ENCODE measurements at places on chromosomes 7 and 10. TPM values are rescaled to one million over a fixed set of nuclear protein-coding genes. Genes with fewer than 3 reads are reported as not detected.

DNA sequence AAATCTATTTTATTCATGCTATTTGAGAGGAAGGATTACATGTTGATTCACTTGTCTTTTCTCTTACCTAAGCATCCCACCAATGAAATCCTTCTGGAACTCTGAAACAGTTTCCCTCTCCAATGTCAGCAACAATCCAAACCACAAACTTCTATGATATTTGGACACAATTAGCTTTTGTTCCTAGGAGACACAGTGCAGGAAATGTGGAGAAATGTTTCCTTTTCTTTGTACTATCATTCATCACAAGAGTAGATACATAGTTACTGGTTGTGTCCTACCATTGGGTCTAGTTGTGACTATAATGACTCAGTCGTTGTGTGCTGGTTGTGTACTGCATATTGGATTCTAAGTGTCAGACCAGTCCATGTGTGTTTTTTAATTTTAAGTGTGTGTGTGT is 156.8 kb upstream of the MAGI2 start:
- H3K27ac ChIP-seq: no peak overlapping the region
- no peaks in the 10 kb centered on the region for H3K36me3 ChIP-seq
- H3K4me3 ChIP-seq: no peak overlapping the region

GRCh38 chr10:119670717-119671116 is 19.5 kb downstream of the BAG3 start:
- no peak overlapping the region for H3K27ac ChIP-seq
- H3K4me1 ChIP-seq: peaks cover 35% of the 10 kb centered on the region
- peaks cover 71% of the 10 kb centered on the region for H3K36me3 ChIP-seq
- H3K27me3 ChIP-seq: no peaks in the 10 kb centered on the region
- DNase-seq: no peak

The SMO gene
- not detected for total RNA-seq

GRCh38 chr7:131103997-131104396 is 223.7 kb upstream of the MKLN1 start:
- no peaks in the 10 kb centered on the region for H3K27me3 ChIP-seq
- peak overlapping the region; percentile 64 for H3K4me3 ChIP-seq
- no peak for DNase-seq
- H3K4me1 ChIP-seq: peaks cover 58% of the 10 kb centered on the region
- peaks cover 48% of the 10 kb centered on the region for H3K36me3 ChIP-seq

DNA sequence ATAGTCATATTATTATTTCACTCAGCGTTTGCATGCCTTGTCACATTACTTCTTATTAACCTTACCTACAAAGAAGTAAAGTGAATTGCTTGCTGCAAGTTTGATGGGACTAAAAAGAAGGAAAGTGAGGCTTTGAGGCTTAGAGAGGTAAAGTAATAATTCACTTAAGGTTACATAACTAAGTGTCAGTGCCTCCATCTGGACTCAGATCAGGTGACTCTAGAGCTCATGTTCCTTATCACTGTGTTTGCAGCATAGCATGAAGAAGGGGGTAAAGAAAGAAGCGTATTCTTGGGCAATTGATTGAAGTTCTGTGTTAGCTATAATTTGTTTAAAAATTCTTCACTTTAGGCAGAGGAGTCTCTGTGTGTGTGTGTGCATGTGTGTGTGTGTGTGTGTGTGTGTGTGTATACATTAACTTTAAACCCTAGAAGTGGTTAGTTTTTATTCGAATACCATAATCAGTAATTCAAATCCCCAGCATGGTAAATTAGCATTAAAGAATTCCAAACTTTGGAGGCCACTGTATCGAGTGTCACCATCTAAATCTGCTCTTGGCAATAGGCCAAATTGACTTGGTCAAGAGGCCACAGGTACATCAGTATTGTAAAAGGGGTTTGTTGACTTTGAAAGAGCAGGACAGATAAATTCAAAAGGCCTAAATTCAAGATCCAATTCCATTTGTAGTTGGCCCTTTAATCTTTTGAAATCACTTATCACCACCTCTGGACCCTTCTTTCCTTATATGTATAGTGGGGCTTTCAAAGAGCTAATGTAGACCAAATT is 2.2 kb upstream of the PON3 start:
- no peak overlapping the region for H3K27ac ChIP-seq
- no peak overlapping the region for H3K4me3 ChIP-seq
- peaks cover 12% of the 10 kb centered on the region for H3K4me1 ChIP-seq
- DNase-seq: no peak

The UPK3B gene
- 2.6 TPM for total RNA-seq

- no peak overlapping the region for H3K27ac ChIP-seq
- no peak for DNase-seq
- H3K36me3 ChIP-seq: no peaks in the 10 kb centered on the region
- H3K27me3 ChIP-seq: no peaks in the 10 kb centered on the region
Observed at GRCh38 chr7:106339513-106340246, 54.9 kb upstream of the NAMPT start.

DNA sequence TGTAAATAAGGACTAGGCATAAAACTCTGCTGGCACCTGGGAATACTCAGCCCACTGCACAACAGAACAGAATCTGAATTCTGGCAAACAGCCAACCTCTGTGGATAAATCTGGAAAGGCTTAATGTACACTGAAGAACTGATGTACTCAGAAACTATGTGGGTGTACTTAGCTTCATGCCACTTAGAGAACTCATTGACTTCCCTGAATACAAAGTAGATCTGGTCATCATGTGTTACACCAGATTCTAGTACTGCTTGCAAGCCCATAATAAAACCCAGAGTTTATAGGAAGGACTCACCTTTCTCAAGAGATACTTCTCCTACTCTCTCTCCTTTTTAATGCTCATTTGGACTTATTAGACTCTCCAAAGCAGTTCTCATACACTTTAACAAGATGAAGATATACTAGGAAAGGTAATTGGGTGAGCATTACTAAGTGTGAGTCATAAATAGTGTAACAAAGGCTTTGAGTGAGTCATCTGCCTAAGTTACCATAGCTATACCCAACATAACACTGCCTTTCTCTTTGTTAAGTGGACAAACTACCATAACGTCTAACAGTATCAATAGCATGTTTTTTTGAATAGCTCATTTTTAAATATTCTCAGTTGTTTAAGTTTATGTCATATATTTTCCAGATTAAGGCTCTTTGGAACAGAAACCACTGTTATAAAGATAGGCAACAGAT is 309.1 kb downstream of the MDFIC start:
- no peaks in the 10 kb centered on the region for H3K36me3 ChIP-seq
- peak; percentile 47 for DNase-seq
- peaks cover 17% of the 10 kb centered on the region for H3K4me1 ChIP-seq
- H3K4me3 ChIP-seq: no peak overlapping the region
- H3K27me3 ChIP-seq: no peaks in the 10 kb centered on the region

GRCh38 chr7:154640266-154640865 is 362.6 kb downstream of the PAXIP1 start:
- H3K27me3 ChIP-seq: no peaks in the 10 kb centered on the region
- no peaks in the 10 kb centered on the region for H3K4me1 ChIP-seq
- no peaks in the 10 kb centered on the region for H3K36me3 ChIP-seq

- H3K36me3 ChIP-seq: no peaks in the 10 kb centered on the region
- DNase-seq: no peak
- no peaks in the 10 kb centered on the region for H3K27me3 ChIP-seq
- H3K27ac ChIP-seq: no peak overlapping the region
- no peaks in the 10 kb centered on the region for H3K4me1 ChIP-seq
- H3K4me3 ChIP-seq: no peak overlapping the region
Observed at GRCh38 chr10:12690525-12691126, 310.9 kb downstream of the CCDC3 start.

The CRYGN gene
- total RNA-seq: not detected

GRCh38 chr7:151629713-151630272 is 110.1 kb upstream of the RHEB start:
- H3K27ac ChIP-seq: no peak overlapping the region
- H3K4me3 ChIP-seq: no peak overlapping the region
- H3K27me3 ChIP-seq: no peaks in the 10 kb centered on the region
- peaks cover 3% of the 10 kb centered on the region for H3K36me3 ChIP-seq
- H3K4me1 ChIP-seq: peaks cover 15% of the 10 kb centered on the region

GRCh38 chr10:107657851-107658250 is 493.3 kb upstream of the SORCS1 start:
- no peak overlapping the region for H3K4me3 ChIP-seq
- no peak for DNase-seq
- H3K27me3 ChIP-seq: no peaks in the 10 kb centered on the region
- no peaks in the 10 kb centered on the region for H3K4me1 ChIP-seq
- no peak overlapping the region for H3K27ac ChIP-seq

The CYP2C19 gene
- not detected for total RNA-seq

DNA sequence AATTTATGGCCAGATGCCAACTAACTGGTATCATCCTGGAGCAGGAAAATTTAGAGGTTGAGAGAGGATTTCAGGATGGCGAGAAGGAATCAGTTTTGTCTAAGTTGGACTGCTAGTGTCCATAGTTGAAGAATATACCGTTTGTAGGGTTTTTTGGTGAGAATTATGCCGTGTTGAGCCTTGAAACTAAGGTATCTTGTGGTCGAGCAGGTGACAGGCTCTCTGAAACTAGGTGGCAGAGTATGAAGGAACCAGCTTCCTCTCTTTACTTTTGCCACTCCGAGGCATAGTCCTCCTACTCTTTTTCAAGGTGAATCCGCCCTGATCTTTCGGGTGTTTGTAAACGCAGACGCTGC is 9.7 kb downstream of the MDFIC start:
- H3K27me3 ChIP-seq: no peaks in the 10 kb centered on the region
- peak overlapping the region; percentile 41 for H3K4me3 ChIP-seq
- peaks cover 26% of the 10 kb centered on the region for H3K4me1 ChIP-seq
- H3K27ac ChIP-seq: peak overlapping the region; percentile 48
- DNase-seq: peak; percentile 50

- H3K4me3 ChIP-seq: no peak overlapping the region
- H3K4me1 ChIP-seq: no peaks in the 10 kb centered on the region
- H3K27ac ChIP-seq: no peak overlapping the region
- no peaks in the 10 kb centered on the region for H3K36me3 ChIP-seq
- no peaks in the 10 kb centered on the region for H3K27me3 ChIP-seq
- no peak for DNase-seq
Observed at GRCh38 chr10:23403278-23403677, 35.6 kb upstream of the OTUD1 start.

The LAMTOR4 gene
- total RNA-seq: 107 TPM

GRCh38 chr7:92988051-92988450 is 129.7 kb downstream of the SAMD9 start:
- H3K4me1 ChIP-seq: no peaks in the 10 kb centered on the region
- no peaks in the 10 kb centered on the region for H3K36me3 ChIP-seq
- no peak for DNase-seq
- H3K4me3 ChIP-seq: no peak overlapping the region
- no peaks in the 10 kb centered on the region for H3K27me3 ChIP-seq
- no peak overlapping the region for H3K27ac ChIP-seq

DNA sequence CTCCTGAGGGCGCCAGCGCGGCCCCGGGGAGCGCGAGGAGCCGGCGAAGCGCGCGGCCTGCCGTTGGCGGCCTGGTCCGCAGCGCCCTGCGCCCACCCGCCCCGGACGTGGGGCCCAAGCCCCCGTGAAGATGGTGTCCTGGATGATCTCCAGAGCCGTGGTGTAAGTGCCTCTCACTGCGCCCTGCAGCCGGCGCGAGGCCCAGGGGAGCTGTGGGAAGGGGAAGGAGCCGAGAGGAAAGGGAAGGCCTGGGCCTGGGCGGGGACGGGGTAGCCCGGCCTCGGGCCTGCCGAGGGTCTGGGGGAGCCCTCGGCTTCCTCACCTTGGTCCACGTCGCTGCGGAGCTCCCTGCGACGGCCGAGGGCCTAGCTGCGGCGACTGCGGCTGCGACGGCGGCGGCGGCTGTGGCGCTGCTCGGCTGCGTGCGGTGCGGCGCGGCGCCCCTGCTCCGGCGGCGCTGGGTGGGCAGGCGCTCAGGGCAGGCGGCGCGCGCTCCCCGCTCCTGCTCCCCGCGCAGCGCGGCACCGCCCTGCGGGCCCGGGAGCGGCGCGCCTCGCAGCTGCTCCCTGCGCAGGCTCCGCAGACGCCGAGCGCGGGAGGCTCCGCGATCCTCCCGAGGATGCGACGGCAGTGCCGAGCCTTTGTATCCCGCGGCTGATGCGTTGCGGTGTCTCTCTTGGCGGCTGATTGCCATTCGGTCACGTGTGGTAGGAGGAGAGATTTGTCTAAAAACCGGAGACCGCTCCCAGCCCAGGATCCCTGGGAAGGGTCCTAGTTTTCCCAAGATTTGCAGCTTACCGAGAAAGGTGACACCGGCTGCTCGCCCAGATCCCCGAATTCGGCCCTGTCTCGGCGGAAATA is 445 bp downstream of the REEP3 start:
- H3K36me3 ChIP-seq: no peaks in the 10 kb centered on the region
- H3K27ac ChIP-seq: peak overlapping the region; percentile 68
- DNase-seq: peak; percentile 85
- H3K4me3 ChIP-seq: peak overlapping the region; percentile 87

DNA sequence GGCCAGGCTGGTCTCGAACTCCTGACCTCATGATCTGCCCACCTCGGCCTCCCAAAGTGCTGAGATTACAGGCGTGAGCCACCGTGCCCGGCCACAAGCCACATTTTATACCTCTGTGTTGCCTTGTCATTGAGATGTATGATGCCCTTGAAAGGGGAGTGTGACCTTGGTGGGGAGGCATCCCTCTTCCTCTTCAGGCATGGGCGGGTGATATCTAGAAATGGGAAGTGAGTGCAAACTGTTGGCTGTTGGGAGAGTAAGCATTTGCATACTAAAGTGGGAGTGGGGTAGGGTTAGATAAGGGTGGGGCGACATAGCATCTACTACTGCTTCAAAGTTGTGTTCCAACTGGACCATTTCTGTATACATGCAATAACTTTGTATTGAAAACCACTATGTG is 20.1 kb downstream of the RP9 start:
- no peaks in the 10 kb centered on the region for H3K4me1 ChIP-seq
- no peak overlapping the region for H3K4me3 ChIP-seq
- peaks cover 8% of the 10 kb centered on the region for H3K36me3 ChIP-seq
- no peaks in the 10 kb centered on the region for H3K27me3 ChIP-seq
- no peak overlapping the region for H3K27ac ChIP-seq

The TMEM225B gene
- 1.0 TPM for total RNA-seq

- no peak for DNase-seq
- H3K27ac ChIP-seq: no peak overlapping the region
- H3K27me3 ChIP-seq: no peaks in the 10 kb centered on the region
- H3K36me3 ChIP-seq: no peaks in the 10 kb centered on the region
- no peaks in the 10 kb centered on the region for H3K4me1 ChIP-seq
- H3K4me3 ChIP-seq: no peak overlapping the region
Observed at GRCh38 chr10:95278061-95278988, 12.5 kb downstream of the PDLIM1 start.
